SK-MEL-5 (cell line): ENCODE measurements at places on chromosomes 2 and 18.

DNA sequence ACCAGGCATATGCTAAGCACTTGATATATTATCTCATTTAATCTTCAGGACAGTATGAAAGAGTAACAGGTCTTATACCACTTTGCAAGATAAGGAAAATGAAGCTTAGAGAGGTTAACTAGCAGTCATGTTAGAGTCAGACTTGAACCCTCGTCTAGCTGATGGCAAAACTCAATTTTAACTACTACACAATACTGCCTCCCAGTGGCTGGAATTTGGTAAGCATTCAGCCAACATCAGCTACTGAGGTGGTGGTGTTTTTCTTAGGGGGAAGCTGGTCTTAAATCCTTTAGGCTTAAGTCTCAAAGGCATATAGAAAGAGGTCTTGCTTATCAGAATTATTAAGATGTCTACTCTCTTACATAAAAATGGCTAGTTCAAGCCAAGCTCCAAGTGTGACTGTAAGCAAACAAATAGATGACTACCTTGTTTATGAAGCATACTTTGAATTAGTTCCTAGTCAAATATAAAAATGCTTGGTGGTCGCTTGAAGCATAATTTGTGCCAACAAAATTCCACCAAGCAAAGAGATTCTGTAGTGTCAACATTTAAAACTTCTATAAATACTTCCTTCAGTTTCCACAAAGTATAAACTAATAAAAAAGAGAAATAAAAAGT is 325.4 kb upstream of the FIGN start:
- peak; percentile 77 for DNase-seq

DNA sequence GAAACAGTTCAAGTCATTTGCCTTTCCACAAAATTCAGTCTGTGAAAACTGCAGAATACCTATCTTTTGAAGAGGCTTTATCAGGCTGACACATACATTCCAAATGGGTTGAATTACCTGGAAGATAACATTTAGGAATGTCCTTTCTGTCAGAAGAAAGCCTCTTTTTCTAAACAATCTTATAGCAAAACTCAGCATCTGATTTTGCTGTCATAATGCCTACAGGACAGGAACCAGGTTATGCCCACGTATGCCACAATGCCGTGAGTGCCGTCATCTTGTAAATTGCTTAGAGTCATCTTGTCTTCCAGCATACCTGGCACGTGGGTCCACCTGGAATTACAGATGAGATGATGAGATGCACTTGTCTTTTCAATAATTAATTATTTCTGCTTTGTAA is 275.3 kb downstream of the ALPK2 start:
- no peak for DNase-seq

DNA sequence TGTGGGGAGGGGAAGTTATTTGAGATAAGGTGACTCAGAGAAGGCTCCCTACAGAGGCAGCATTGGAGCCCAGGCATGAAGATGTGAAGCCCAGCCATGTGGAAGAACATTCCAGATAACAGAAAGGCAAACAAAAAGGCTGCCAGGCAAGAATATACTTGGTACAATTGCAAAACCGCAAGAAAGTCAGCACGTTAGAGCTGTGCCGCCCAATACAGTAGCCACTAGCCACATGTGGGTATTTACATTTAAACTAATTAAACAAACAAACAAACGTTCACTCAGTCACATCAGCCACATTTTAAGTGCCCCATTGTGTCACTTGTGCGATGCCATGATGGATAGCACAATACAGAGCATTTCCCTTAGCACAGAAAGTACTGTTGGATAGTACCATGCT is 179.6 kb downstream of the SATB2 start:
- DNase-seq: no peak

DNA sequence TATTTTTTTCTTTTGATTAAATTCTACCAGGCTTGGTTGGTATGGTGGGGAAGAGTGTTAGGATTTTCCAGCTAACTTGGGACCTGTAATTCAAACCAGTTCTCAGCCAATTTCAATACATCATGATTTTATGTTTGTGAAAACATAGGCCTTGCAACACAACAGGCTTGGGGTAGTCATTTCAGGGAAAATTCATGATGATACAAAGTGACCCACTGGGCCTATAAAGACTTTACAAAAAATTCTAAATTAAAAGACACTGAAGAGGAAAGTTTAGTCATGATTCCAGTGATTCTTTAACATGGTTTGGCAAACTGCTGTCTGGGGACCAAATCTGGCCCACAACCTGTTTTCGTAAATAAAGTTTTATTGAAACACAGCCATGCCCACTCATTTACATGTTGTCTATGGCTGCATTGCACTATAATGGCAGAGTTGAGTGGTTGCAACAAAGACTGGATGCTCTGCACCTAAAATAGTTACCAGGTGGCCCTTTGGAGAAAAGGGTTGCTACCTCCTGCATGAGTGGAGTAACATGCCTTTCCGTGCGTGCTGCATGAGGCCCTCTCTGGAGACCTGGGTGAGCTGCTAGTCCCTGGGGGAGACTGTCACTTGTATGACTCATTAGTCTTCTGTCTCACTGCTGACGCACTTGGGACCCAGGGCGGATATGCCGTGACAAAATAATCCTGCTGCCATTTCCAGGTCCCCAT is 73.6 kb downstream of the NPAS2 start:
- peak; percentile 68 for DNase-seq

DNA sequence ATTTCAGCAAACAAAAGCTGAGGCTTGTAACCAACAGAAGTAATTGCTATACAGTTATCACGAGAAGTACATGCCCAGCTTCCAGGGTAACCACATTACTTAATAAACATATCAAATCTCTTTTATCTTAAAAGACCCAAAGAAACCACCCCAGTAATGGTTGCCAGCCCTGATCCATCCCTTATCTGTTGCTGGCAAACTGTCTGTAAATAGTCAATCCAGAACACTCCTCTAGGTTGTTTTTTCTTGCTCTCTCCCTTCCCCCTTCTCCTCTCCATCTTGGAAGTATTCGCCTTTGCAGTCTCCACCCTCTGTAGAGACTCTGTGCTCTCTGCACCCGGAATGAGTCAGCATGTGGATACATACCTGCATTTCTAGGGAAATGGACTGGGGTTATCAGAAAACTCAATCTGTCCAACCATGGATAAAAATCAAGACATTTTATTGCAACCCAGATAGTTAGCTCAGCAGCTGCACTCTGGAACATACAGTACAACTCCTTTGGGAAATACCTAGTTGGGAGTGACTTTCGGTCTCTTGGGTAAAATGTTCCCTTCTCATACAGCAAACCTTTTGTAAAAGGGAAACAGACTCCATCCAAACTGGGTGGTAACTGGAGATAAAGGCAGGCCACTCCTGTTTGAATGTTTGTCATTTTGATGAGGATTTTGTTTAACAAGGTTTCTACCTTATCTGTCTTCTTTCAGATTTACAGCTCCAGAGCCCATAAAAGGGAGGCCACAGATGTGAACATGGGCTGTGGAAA is 123.5 kb upstream of the FOSL2 start:
- DNase-seq: no peak

GRCh38 chr2:218865999-218866398 is 6.4 kb downstream of the WNT6 start:
- DNase-seq: no peak

- no peak for DNase-seq
These were observed 87.8 kb downstream of the LYPD1 start for GRCh38 chr2:132581991-132582738.

DNA sequence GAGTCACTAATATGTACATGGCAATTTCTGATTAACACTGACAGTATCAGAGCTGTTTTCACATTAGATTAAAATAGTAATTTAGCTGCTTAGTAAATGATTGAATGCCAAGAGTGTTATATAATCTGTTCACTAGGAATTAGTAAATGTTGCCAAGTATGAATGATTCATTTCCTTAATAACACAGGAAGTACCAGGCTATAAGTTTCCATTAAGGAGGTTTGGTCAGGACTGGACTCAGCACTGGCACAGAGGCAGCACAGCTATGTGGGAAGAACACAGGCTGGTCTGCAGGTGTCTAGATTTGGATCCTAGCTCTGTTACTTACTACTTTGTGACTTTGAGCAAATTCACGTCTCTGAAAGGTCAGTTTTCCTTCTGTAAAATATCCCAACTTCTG is 97.2 kb downstream of the TDRD15 start:
- no peak for DNase-seq

- no peak for DNase-seq
These were observed 657 bp downstream of the SGPP2 start for GRCh38 chr2:222424729-222425671.
